HCT116 (cell line): ENCODE measurements at places on chromosomes 6 and 20.

DNA sequence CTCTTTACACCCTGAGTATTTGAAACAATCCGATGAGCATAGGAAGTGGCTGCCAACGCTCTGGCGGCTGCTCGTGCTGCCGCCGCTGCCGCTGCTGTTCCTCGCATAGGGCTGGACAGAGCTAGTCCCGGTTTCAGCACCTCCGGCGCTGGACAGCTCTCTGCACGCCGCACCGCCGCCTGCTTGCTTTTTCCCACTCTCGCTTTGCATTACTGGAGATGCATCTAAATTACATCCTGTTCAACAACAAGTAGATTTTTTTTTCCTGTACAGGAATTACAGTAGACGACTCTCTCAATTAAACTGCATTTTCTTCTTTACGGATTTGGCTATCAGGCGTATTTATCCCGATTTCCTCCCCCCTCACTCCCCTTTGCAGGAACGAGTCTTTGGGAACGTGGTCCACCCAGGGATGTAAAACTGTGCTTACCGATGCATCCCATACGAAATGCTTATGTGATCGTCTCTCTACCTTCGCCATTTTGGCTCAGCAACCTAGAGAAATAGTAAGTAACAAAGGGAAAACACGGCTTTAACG is 563.8 kb downstream of the LMBRD1 start:
- DNase-seq = no peak

- DNase-seq = no peak
These were observed 69.2 kb downstream of the PRDM1 start for GRCh38 chr6:106155219-106155830.

- no peak for DNase-seq
These were observed 157.6 kb downstream of the MCHR2 start for GRCh38 chr6:99836471-99836870.

GRCh38 chr20:63536241-63536977 is 767 bp downstream of the PTK6 start:
- no peak for DNase-seq

DNA sequence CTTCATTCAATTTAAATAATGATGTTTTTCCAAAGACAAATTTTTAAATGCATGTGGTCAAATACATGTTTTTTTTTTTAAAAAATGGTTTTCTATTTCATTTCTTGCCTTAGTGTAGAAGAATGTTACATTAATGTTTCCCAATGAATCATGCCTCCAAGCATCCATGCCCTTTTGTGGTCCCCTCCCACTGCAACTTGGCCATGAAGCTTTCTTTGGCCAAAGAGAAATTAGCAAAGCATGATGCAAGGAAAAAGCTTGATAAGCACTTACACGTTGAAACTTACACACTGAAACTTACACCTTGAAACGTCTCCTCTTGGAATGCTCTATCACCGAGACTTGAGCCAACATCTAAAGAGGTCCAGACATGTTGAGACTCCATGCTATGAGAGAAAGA is 93.0 kb upstream of the ELOVL5 start:
- no peak for DNase-seq

DNA sequence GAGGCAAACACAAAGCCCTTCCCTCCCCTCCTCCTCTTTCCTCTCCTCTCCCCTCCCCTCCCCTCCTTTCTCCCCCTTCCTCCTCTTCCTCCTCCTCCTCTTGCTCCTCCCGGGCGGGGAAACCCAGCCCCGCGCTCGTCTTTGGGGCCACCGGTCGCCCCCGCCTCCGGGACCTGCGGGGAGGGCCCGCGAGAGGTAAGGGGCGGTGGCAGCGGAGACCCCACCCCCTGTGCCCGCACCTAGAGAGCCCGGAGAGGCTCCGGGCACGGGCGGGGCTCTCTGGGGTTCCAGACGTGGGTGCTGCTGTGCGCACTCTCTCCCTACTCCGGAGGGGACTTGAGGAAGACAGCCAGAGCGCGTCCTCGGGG is at the start of gene RIN2:
Gene RIN2, plus strand, starts transcription at position 126 of the 368 bp plus-strand sequence. CDS start 131,344 bp downstream, outside the sequence.
- no peak for DNase-seq

- no peak for DNase-seq
These were observed 604.7 kb downstream of the RFPL4B start for GRCh38 chr6:112951829-112952228.

GRCh38 chr20:52209154-52209571 is 17.6 kb upstream of the ZFP64 start:
- no peak for DNase-seq

DNA sequence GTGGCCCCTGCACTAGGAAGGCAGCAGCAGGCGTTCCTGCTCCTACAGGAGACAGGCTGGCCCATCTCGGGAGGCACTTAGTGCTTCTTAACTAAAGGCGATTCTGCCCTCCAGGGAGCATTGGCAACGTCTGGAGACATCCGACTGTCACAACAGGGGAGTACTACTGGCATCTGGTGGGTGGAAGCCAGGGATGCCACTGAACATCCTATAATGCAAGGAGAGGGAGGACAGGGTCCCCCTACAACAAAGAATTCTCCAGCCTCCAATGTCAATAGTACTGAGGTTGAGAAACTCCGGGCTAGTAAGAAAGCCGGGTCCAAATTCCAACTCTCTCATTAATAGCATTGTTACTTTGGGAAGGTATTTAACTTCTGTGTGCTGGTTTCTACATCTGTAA is 119.4 kb upstream of the ARMC2 start:
- no peak for DNase-seq

DNA sequence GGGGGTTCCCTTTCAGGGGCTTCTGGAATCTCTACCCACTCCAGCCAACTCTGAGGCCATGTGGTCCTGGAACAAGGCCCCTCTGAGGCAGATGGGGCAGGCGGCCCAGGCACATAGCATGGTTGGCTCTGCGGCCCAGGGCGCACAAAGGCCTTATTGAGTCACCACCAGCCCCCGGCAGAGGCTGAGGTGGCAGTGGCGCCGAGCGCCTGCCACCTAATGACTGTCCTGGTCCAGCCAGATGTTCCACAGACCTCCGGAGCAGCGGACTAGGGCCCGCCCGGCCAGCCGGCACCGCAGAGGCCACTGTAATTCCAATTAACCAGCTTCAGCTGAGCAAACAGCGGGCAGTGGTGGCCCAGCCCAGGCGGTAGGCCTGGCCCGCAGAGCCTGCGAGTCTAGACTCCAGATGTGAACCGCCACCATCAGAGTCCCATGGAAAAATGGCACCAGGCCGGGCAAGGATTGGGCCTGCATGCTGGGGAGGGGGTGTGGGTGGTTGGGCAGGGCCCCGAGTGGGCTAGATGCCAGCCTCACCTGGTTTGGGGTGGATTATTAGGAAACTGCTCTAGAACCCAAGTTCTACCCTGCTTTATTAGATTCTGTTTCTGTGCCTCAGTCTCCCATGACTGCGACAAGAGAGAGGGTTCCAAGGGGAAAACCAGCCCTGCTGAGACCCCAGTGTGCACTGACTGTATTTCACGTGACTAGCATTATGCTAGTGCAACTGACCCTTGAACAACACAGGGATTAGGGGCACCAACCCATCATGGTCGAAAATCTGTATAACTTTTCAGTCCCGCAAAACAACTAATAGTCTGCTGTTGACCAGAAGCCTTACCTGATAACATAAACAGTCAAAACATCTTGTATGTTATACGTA is 34.1 kb upstream of the ID1 start:
- no peak for DNase-seq

DNA sequence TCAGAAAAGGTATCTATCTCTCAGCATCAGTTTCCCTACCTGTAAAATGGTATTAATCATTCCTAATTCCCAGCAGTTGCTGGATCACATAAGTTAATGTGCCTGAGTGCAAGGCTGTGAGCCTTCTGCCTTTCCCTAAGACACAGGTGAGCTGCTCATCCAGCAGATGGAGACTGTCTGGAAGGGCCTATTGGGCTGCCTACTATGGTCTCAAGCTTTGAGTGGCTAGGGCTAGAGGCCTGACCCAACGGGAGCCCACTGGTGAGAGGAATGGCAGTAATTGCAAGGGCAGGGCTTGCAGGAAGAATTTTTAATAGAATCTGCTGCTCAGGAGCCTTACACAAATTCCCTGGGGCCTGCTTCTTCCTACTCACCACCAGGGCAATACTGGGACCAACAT is 4.3 kb downstream of the KHDC1 start:
- no peak for DNase-seq

DNA sequence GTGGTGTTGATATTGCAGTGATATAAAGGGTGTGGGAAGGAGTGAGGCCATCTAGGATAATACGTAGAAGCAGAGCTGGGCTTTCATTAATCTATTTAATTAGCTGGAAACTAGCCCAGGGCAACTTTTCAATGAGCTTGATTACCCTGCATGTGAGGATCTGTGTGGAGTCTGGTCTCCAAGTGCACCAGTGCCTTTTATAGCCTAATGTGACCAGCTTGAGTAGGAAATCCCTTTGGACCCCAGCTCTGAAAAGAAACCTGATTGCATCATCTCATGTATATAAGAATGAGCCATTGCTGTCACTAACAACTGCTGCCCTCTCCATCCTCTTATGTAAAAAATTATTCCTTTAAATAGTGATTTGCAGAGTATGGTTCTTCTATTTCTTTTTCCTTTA is 72.6 kb downstream of the CD109 start:
- no peak for DNase-seq

DNA sequence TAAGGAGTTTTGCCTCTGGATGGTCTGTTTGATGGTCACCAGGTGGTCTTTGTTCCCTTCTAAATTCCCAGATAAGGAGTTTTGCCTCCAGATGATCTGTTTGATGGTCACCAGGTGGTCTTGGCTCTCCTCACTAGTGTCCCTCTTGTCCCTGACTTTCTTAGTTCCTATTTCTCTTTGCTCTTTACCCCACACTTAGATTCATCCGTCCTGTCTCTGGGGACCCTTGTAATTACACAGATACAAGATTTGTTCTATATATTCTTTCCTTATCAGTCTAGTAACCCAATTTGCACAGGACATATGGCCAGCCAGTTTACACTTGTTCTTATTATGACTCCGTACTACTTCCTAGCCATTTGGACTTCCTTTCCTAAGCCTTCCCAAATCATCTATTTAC is 84.0 kb upstream of the B3GAT2 start:
- DNase-seq = no peak

GRCh38 chr20:1465470-1466210 is 1.0 kb downstream of the NSFL1C start:
- DNase-seq = no peak

DNA sequence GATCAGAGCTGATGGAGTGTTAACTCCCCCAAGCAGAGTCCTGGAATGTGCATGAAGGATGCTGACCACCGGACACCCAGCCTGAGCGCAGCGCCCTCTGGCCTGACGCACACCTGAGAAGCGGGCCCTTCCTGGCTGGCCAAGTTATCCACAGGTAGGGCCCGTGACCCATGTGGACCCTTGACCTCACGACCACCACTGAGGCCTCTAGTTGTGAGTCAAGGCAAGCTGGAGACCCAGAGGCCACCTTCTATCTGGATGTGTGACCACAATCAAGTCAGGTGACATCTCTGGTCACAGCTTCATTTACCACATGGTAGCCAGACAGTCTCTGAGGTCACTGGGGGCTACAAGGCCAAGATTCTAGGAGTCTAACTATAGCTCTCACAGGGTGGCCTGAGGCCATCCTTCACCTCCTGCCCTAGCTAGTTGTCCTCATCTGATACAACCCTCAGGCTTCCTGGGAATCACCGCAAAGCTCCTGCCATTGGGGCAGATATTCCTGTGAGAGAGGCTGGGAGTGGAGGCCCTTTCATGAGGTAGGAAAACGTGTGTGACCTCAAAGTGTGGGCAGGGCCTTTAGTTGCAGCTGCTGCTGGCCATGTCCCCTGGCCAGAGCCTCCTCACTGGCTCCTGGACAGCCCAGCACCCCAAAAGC is 53.1 kb downstream of the DSTN start:
- DNase-seq = no peak

- DNase-seq = no peak
These were observed 29.4 kb upstream of the ASF1A start for GRCh38 chr6:118864341-118865099.

- DNase-seq = no peak
These were observed 612.4 kb upstream of the IMPG1 start for GRCh38 chr6:76684875-76685274.

- no peak for DNase-seq
These were observed 143.3 kb upstream of the MAP3K7 start for GRCh38 chr6:90730151-90730673.

GRCh38 chr6:100704961-100705360 is 176.2 kb downstream of the ASCC3 start:
- no peak for DNase-seq

- no peak for DNase-seq
These were observed 91.2 kb downstream of the JARID2 start for GRCh38 chr6:15336900-15337560.

DNA sequence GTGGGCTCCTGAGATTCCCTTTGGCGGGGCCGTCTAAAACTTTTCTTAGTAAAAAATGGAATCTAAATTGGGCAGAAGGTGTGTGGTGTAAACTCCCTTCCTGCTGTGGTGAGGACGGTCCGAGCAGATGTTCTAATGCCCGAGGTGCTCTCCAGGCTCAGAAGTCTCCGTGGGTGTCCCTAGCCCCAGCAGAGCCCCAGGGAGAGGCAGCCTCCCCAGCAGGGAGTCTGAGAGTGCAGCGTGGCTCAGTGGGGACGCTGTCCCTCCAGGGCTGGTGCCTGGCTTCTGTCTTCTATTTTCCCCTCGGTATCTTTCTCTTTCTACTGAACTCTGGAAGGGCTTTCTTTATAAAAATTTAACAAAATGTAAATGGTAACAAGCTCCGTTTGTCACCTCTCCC is 208.2 kb downstream of the SMOC2 start:
- no peak for DNase-seq

DNA sequence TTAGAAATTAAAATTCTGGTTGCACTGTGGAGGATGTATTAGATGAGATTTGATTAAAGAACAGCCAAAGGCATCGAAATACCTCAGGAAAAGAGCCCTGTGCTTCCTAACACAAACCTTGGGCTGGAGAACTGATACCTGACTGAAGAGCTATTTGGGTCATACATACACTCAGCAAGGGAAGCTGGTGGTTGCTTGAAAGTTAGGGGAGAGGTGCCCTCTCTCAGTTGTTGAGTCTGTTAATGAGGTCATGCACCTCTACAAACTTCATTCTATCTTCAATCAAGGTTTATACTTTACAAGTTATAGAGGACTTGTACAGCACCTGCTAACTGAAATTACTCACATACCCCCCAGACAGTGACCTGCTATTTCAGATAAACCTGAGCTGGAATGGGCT is 25.5 kb downstream of the FAM184A start:
- no peak for DNase-seq

GRCh38 chr6:166119116-166119911 is 48.3 kb downstream of the TBXT start:
- DNase-seq = no peak

- no peak for DNase-seq
These were observed 5.1 kb upstream of the POPDC3 start for GRCh38 chr6:105184921-105185320.

DNA sequence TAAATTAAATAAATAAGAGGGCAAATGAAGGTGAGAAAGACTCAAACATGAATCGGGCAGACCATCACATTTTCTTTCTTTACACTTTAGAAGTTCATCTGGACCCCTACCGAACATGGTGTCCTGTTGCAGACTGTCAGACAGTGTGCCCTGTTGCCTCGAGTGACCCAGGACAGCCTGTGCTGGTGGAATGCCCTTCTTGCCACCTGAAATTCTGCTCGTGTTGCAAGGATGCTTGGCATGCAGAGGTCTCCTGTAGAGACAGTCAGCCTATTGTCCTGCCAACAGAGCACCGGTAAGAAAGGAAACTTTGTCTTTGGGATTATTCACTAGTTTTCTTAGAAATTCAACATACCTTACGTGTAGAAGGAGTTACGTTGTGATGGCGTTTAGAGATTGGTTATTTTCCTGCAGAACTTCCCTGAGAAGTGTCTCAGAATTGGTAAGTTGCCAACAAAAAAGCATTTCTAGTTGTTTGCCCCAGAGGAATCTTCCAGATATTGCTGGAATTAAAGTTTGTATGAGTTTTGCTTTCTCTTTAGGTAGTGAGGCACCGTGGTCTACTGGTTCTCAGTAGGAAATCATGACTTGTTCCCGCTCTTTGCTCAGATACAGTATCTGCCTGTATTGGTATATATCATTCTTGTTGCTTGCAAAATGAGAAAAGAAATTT is 70.1 kb downstream of the RNF144B start:
- DNase-seq = no peak
